Posterior vena cava (tissue), 2 donors: ENCODE measurements at places on chromosomes 11 and 22. TPM values are rescaled to one million over a fixed set of nuclear protein-coding genes. Genes with fewer than 3 reads are reported as not detected.

DNA sequence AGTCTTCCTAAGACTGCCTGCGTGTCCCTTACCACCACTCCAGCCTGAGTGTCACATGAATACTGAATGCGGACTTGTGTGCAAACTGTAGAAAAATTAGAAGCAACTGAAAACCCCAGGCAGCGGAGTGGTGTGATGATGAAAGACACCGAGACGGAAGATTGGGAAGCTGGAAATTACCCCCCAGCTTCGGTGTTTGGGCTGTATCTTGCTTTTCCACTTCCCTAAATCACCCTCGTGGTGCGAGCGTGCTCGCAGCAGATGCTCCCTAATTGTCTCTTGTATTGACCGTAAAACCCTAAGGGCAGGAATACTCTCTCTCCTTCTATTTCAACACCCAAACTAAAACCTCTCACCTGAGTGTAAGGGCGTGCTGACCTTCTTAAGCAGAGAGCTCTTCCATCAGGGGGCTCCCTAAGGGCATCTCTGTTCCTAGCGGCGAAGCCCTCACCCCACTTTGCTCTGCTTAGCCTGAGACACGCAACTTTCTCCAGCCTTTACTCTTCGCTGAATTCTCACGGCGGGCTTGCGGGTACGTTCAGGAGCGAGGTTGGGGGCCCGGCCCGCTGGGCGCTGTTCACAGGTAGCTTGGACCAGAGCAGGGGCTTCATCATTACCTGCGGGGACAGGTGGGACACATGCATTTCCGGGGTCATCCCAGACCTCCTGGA, 62.4 kb downstream of the CRYBB2 start:
- DNase-seq: no peak

GRCh38 chr11:20374741-20375300, 11.3 kb downstream of the HTATIP2 start:
- no peak for DNase-seq

DNA sequence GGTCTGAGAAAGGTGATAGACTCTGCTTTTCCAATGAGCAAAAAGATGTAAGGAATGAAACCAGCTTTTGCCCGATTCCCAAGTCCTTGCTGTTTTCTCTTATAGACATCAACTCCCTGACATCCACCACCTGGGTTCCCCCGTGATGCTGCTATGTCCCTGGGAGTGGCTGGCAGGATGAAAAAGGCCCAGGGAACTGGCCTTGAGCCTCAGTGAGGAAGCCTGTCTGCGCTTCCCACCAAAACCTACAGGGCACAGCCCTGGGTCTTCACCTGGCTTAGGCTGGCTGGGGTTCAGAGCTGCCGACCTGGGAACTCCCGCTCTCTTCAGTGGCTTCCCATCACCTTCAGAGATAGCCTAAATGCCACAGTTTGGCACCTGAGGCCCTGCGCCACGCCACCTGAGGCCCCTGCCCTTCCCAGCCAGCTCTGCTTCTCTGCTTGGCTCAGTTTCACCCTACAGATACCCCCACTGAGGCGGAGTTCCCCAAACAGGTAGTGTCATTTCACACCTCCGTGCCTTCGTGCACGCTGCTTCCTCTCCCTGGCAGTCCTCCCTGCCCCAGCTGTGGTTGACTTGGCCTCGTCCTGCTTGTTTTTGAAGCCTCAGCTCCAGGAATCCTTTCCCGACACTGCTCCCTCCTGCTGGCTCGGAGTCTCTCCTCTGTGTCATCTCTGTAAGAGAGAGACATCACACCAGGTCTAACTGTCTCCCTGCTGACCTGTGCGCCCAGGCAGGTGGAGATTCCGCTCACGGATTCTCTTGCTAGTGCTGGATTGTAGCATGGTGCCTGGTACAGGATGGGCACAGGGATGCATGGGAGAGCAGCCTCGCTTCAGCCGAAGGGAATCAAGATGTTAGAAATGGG, 10.7 kb downstream of the SLC37A2 start:
- DNase-seq: no peak

DNA sequence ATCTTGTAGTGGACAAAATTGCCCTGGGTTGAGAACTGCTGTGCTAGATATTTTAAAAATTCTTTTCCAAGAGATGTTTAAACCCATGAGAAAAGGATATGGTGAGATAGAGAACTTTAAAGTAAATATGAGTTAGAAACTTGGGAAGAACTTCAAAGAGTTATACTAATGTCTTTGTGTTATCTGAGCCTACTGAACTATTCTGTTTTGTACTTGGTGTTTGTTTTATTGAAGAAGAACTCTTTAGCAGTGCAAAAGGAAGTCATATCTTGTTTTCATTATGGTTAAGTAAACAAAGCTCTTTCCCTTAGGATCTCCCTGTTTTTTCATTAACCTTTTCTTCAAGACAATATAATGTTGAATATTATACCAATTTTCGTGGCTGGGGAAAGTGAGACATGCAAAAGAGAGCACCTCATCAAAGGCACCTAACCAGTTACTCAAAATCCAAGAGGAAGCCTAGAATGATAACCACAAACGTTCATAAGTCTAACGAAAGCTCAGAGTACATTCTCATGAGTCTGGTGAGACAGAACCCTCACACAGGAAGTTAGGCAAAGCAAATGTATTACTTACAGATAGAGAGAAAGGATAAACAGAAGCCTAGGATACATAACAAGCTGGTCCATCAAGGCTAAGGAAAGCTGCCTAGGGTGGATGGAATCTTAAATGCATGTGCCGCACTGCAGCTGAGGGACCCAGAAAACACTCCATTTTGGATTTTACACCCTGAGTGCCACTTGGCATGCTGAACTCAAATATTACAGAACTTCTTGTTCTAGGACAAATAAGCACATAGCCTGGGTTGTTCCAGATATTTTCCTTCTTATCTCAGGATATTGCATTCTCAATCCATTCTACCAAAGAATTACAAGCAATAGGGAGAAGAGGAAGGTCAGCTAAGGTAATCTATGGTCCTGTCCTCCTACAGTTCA, 112.5 kb upstream of the ANO3 start:
- DNase-seq: no peak

DNA sequence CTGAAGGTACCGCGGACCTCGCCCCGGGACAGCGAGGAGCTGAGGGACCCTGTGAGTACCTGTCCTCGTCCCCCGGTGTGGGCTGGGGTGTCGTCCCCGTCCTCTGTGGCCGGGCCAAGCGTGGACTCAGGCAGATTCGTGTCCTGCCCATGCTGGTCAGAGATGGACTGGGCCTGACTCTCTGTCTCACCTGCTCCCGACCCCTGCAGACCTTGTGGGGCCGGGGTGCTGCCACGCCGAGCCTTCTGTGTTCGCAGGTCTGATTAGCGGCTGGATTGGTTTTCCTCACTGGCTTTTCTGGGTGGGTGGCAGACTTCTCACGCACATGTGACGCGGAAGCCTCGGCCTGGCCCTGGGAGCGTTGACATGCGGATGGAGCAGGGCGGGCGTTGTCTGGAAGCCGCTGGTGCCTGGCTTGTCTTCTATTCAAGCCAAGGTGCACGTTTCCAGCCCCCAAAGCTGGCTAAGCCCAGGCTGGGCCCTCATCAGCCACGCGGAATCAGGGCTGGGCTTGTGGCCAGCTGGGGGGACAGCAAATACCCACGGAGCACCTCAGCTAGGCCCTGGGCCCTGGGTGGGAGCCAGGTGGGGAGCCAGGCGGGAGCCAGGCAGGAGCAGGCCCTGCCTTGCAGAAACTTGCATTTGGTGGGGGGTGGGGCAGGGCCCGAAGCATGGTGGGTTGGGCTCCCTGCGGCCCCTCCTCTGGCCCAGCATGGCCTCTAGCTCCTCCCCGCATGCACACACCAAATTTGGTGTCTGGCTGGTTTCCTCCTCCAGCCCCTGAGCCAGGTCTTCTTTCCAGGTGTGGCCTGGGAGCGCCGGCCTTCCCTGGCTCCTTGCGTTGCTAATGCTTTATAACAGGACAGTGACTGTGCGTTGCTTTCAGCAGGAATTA, 7.0 kb downstream of the GRAMD4 start:
- DNase-seq: no peak

- DNase-seq: peak; percentile 74
Measured at GRCh38 chr22:42930810-42931420, 73.8 kb upstream of the ARFGAP3 start.

DNA sequence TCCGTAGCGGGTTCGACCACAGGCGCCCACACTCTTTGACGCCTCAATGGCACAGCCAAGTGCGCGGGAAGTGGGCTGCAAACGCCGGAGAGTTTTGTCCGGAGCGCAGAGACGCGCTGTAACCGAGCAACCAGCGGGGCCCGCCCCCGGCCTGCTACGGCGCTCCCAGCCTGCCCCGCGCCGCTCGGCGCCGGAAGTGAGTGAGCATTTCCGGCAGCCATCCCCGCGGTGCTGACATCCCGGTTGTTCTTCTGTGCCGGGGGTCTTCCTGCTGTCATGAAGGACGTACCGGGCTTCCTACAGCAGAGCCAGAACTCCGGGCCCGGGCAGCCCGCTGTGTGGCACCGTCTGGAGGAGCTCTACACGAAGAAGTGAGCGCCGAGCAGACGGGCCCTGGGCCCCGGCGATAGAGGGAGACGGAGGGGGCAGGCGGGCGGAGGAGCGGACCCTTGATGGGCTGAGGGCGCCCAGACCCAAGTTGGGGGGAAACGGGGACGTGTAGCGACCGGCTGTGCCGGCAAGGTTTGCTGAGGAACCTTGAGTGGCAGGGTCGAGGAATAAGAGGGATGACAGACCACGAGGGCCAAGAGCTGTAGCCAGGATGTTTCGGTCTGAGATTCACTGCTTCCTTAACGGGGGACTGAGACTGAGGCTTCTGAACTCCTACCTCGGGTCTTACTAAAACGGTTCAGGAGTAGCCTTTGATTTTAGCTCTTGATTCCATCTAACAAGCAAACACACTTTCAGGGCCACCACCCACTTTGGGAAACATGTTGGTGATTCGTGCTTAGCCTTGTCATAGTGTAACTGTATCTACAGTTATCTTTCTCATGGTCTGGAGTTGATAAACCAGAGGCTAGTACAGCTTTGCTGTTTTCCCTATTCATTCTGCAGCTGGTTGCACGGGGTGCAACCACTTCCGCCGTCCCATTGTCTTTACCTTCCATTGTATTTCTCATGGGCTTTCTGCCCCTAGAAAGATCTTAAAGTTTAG, at the start of gene PSMD13:
Gene PSMD13 (plus strand): TSS at position 203 of the 994 bp plus-strand sequence. CDS start 74 bp downstream, at position 277.
- DNase-seq: peak; percentile 97

- DNase-seq: no peak
Measured at GRCh38 chr11:111336062-111336461, 37.7 kb downstream of the POU2AF3 start.

DNA sequence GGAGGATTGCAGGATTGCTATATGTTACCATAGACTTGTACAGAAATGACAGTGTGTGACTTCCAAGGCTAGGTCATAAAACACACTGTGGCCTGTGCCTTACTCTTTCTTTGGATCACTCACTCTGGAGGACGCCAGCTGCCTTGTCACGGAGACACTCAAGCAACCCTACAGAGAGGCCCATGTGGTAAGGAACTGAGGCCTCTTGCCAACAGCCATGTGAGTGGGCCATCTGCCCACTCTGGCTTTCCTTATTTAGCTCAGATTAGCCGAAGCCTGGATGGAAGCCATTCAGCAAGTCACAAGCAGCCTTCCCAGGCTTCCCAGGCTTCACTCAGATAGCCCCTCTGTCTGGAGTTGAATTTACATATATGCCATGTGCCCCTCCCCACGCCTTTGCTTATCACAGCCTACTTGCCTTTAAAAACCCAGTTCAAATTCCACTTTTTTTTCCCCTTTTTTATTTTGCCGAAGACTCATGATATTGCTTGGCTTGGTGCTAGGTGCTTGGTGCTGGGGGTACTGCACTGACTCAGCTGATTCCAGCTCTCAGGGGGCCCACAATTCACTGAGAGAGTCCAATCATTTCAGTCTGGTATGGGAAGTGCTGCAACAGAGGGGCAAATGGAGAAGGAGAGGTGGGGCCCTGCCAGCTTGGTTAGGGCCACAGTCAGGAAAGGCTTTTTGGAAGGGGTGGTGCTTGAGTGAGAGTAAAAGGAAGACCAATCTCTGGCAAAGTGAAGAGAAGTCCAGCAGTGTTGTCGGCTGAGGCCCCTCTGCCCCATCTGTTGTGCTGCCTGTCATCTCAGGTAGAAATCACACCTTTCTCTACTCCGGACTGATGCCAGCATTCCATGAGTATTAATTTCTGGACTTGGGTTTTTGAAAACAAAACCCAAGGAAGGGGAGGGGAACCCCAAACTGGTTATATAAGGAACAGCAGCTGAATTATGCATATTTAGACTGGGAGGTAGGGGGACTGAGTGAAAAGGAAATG, 14.5 kb upstream of the P4HA3 start:
- DNase-seq: peak; percentile 94

GRCh38 chr11:34313099-34313517, 44.7 kb downstream of the ABTB2 start:
- no peak for DNase-seq

GRCh38 chr11:75013051-75013450, 24.3 kb downstream of the NEU3 start:
- no peak for DNase-seq

GRCh38 chr22:22429369-22430108, 79.0 kb downstream of the ZNF280B start:
- no peak for DNase-seq

- DNase-seq: no peak
Measured at GRCh38 chr11:82791779-82792178, 58.1 kb upstream of the FAM181B start.

DNA sequence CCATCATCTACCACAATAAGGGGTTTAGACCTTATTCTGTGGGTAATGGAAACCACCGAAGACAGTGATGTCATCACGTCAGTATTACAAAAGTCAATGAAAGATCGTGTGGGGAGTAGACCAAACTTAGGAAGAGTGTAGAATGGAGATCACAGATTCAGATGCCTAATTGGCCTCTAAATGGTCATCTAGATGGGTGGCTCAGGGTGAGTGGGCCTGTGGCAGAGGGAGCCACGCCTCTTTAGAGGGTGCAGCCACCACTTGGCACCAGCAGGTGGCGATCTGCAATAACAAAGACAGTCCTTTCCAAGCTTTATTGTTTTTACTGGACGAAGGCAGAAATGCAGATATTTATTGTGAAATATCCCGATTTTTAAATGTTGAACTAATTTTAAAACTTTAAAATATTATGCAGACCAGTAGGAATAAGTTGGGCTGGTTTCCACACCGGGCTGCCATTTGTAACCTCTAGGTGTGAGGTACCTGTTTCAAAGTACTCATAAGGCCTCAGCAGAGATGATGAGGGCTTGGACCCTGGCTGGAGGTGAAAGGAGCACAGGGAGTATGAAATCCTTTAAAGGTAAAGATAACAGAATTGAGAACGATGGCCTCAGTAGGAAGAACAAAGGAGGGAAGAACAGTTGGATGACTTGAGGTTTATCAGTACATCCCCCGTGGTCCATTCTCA, 222.0 kb downstream of the DBX1 start:
- no peak for DNase-seq

DNA sequence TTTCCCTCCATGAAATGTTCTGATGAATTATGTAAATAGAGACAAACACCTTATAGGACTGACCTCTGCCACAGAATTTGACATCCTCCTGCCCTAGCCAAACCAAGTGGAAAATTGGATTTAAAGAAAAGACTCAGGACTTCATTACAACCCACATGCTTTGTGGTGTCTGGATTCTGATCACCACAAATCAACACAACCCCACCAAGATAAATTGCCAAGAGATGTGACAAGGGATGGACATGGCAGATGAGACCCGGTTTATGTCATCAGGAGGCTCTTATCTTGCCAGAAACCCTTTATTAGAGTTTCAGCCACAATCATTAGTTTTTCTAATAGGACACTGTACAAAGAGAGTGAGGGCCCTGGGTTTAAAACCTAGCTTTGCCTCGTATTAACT, 57.9 kb upstream of the SLC6A5 start:
- no peak for DNase-seq

The BAD gene
- 57.3 TPM for total RNA-seq

The BAIAP2L2 gene
- total RNA-seq: 0.37 TPM

The IGF2 gene
- 323 TPM for total RNA-seq

The SYT12 gene
- 0.37 TPM for total RNA-seq

The KLHDC7B gene
- 0.28 TPM for total RNA-seq

The FGF4 gene
- not detected for total RNA-seq

The MUC5B gene
- total RNA-seq: 0.69 TPM

The SYCE3 gene
- not detected for total RNA-seq

The SLC25A17 gene
- 13.4 TPM for total RNA-seq
